Activated CD4-positive, alpha-beta T cell treated with anti-CD3 and anti-CD28 coated beads, Interleukin-2, amount 10 ng/mL, durations not matched to agents 7 days and 5 days (primary cell): ENCODE measurements at places on chromosomes 11 and 22. TPM values are rescaled to one million over a fixed set of nuclear protein-coding genes. Genes with fewer than 3 reads are reported as not detected.
A peak's percentile ranks its signal among the peaks of the same experiment; 100 is the strongest.

GRCh38 chr11:65424205-65425104, 1.9 kb downstream of the NEAT1 start:
- H3K27ac ChIP-seq: peak overlapping the region; percentile 97
- DNase-seq: peak; percentile 58

GRCh38 chr11:35131886-35132285, 7.1 kb upstream of the CD44 start:
- peaks cover 2% of the 10 kb centered on the region for H3K36me3 ChIP-seq
- H3K27me3 ChIP-seq: no peaks in the 10 kb centered on the region
- no peak overlapping the region for H3K4me3 ChIP-seq
- peaks cover 24% of the 10 kb centered on the region for H3K4me1 ChIP-seq
- DNase-seq: no peak

DNA sequence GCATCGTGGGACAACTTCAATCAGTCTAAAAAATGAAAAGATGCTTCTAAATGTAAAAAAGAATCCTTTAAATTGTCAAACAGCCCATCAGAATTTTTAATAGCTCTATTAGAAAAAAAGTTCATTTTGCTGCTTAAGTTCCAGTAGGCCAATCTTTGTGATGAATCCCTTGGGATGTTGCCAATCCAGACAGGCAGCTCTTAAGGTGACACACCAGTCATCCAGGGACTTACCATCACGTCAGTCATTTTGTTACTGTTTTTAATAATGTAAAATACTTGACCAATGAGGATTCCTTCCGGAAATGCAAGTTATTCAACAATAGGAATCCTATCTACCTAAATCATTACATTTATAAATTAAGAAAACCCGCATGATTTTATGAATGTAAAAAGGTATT, 47.8 kb upstream of the TMEM45B start:
- H3K27ac ChIP-seq: no peak overlapping the region
- DNase-seq: no peak
- no peak overlapping the region for H3K4me3 ChIP-seq
- H3K36me3 ChIP-seq: no peaks in the 10 kb centered on the region

DNA sequence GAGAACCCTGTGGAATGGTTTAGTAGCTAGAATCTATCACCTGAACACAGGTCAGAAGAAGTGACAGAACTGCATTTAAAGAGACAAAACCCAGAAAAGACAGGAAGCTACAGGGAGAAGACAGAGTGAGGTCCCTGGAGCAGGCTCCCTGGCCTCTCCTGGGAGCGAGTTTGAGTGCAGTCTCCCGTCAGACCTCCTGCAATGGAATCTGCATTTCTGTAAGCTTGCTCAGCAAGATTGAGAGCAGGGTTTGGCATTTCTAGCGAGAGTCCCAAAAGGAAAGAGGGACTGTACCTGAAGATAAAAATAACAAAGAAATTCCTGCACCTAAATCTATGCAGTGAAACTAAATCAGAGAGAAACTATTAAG, 74.2 kb downstream of the MORC2 start:
- peaks cover 21% of the 10 kb centered on the region for H3K4me1 ChIP-seq
- H3K27me3 ChIP-seq: no peaks in the 10 kb centered on the region
- H3K4me3 ChIP-seq: no peak overlapping the region
- peak overlapping the region; percentile 57 for H3K27ac ChIP-seq
- no peaks in the 10 kb centered on the region for H3K36me3 ChIP-seq

GRCh38 chr11:64611176-64611575, 20.2 kb downstream of the SLC22A12 start:
- H3K4me3 ChIP-seq: no peak overlapping the region
- no peaks in the 10 kb centered on the region for H3K36me3 ChIP-seq
- H3K4me1 ChIP-seq: peaks cover 14% of the 10 kb centered on the region
- H3K27me3 ChIP-seq: no peaks in the 10 kb centered on the region
- H3K27ac ChIP-seq: no peak overlapping the region

DNA sequence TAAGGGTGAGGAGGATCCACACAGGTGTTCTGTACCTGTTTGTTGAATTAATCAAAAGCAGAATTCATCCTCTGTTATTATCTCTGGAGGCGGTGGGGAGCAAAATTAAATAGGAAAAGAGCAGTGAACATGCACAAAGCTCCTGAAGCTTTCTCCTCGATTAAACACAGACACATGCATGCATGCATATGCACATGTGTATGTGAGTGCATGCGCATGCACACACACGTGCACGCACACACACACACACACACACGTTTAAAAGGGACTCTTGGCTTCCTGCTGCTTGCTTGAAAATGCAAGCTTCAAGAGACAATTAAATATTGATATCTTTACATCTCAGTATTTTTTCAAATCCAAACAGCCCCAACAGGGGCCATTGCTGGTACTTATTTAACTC, 462.1 kb downstream of the BUD13 start:
- no peak overlapping the region for H3K27ac ChIP-seq
- H3K4me1 ChIP-seq: no peaks in the 10 kb centered on the region
- H3K36me3 ChIP-seq: no peaks in the 10 kb centered on the region
- H3K27me3 ChIP-seq: peaks cover 2% of the 10 kb centered on the region
- DNase-seq: no peak

- H3K27me3 ChIP-seq: peaks cover 23% of the 10 kb centered on the region
- no peak for DNase-seq
Observed at GRCh38 chr11:63042596-63042995, 27.0 kb upstream of the SLC22A8 start.

DNA sequence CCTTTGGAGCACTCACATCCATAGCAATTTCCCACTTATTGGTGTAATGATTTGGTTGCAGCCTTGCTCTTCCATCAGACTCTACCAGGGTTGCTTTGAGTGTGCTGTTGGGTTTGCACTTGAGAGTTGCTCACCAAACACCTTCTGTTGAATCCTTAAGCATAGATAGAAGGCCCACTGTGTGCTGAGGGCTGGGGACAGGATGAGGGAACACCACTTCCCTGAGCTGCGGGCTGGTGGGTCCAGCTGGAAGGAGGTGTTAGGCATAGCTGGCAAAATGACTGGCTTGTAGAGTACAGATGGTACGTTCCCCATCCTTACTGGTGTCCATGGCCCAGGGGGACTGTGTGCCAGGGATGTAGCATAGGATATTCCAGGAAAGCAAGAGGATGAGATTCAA, 3.9 kb downstream of the PRDM11 start:
- H3K27me3 ChIP-seq: peaks cover 6% of the 10 kb centered on the region
- H3K36me3 ChIP-seq: no peaks in the 10 kb centered on the region
- no peak overlapping the region for H3K4me3 ChIP-seq
- H3K4me1 ChIP-seq: peaks cover 14% of the 10 kb centered on the region

DNA sequence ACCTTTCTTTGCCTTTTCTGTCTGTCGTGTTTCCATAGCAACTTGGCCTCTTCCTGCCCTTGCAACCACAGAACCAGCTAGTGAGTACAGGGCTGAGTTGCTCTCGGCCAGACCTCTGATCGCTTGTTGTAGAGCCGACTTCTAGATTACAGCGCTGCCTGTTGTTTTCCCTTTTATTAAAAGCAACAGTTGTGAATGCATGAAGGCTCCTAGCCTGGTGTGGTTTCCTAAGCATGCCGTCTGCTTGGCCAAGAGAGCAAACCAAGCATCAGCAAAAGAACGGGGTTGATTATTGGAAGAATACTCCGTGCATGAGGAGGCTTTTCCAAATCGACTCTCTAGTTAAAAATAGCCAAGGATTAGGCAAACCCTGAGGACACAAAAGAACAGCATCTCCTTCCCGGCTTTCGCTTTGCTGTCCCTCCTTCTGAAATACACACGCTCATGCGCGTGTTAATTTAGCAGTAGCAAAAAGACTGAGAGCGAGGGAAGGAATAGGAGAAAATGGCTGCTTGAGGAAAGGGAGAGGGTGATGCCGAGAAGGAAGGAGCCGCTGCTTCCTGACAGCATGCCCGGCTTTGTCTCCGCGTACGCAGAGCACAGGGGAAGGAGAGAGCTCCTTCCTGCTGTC, 71.5 kb upstream of the TTC12 start:
- no peaks in the 10 kb centered on the region for H3K36me3 ChIP-seq
- DNase-seq: peak; percentile 41
- H3K4me1 ChIP-seq: peaks cover 9% of the 10 kb centered on the region
- peaks cover 41% of the 10 kb centered on the region for H3K27me3 ChIP-seq
- H3K4me3 ChIP-seq: peak overlapping the region; percentile 46
- H3K27ac ChIP-seq: peak overlapping the region; percentile 7

GRCh38 chr11:77425346-77425745, 48.5 kb downstream of the PAK1 start:
- no peak for DNase-seq
- H3K27ac ChIP-seq: no peak overlapping the region
- H3K27me3 ChIP-seq: peaks cover 3% of the 10 kb centered on the region
- no peaks in the 10 kb centered on the region for H3K4me1 ChIP-seq
- H3K4me3 ChIP-seq: no peak overlapping the region
- no peaks in the 10 kb centered on the region for H3K36me3 ChIP-seq

DNA sequence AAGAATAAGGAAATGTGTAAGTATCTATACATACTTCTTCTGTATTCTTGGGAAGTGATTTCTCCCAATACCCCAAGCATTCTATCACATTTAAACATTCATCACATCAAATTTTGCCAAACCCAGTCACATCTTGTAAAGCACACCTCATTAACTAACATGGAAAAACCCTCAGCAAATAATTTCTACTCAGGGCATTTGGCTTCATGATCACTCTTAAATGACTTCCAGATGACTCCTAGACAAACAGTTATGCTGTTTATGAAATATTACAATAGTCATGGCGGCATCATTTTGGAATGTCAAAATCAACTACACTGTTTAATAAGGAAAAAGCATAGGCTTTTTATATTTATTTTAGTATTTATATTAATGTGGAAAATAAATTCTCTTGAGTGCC, 47.3 kb upstream of the CCDC34 start:
- H3K4me1 ChIP-seq: no peaks in the 10 kb centered on the region
- no peak overlapping the region for H3K27ac ChIP-seq
- H3K4me3 ChIP-seq: no peak overlapping the region
- no peaks in the 10 kb centered on the region for H3K36me3 ChIP-seq
- no peaks in the 10 kb centered on the region for H3K27me3 ChIP-seq
- no peak for DNase-seq

DNA sequence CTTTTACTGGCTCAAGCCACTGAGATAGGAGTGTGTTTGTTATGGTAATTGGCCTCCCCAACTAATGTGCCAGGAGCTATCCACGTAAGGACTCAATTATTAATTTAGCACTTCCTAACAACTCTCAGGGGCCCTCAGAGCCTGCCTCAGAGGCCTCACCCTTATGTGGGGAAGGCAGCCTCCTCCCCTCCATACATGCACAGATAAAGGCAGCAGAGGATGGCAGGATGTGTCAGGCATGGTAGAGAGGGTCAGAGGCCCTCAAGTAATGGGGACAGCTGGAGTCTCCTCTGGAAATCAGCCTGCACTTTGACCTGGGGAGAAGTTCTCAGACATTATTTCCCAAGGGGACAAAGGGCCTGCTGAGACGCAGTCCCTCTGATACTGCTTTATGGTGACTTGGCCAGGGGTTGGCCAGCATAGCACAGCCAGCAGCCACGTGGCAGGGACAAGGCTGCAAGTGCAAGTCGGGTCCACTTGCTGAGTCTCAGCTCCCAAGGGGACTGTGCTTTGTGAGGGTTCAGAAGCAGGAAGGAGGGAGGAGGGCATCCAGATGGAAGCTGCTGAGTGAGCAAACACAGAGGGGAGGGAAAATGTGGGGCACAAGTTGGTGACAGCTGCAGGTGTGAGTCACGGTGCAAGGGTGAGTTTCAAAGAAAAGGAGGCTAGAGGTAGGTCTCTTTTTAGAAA, 17.0 kb downstream of the MOGAT2 start:
- H3K27me3 ChIP-seq: peaks cover 13% of the 10 kb centered on the region
- no peaks in the 10 kb centered on the region for H3K36me3 ChIP-seq
- H3K4me1 ChIP-seq: no peaks in the 10 kb centered on the region
- no peak overlapping the region for H3K27ac ChIP-seq

DNA sequence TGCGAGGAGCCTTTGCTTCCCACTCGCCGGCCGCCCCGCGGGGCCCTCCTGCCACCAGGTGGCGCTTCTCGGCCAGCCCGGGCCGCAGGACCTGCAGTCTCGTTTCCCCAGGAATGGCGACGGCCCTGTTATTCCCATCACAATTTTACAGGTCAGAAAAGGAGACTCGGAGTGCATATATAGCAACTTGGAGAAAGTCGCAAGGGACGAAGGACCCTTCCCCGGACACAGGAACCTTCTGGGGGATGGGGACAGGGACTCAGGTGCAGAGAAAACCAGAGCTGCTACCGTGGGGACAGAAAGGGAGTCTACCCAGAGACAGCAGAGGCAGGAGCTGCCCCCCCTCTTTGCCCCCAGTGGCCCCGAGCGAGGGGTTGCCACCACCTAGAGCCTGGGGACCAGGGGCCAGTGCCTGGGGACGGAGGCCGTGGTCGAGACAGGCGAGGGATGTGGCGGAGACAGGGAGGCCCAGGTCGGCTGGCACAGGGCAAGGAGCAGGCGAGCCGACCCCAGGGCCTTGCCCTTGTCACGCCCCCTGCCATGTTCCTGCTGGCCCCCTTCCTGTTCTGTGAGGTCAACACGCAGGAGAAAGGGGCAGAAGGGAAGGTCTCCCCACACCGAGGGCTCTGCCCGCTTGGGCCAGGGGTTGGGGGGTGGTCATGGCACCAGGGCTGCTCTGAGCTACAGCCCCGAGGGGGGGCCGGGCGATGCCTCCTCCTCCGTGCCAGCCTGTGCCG, 3.5 kb upstream of the KRTAP5-6 start:
- peaks cover 19% of the 10 kb centered on the region for H3K27me3 ChIP-seq
- H3K4me3 ChIP-seq: peak overlapping the region; percentile 4
- H3K27ac ChIP-seq: no peak overlapping the region
- peaks cover 4% of the 10 kb centered on the region for H3K4me1 ChIP-seq

DNA sequence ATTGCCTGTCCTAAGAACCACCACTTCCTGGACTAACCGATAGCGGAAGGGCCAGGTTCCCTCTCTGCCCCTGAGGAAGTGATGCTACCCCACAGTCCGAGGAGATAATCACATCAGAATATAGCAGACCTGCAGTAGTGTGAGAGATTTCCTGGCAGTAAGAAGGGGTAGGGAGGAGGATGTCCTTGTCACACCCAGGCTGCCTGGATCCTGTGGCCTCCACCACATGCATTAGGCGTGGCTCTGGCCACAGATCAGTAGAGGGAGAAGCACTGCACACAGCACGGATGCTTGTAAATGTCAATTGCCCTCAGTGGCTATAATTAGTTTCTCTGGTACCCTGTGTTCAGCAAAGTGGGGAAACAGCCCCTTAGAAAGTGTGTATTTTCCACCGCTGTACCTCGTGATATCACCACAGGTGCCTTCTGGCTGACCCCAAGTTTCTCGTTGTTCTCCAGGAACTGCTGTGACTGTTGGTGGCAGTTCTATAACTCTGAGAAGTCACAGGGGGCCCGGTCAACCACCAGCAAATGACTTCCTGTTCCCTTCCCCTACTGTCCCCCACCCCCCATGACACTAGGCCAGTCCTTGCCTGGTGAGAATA, 61.8 kb downstream of the UBASH3B start:
- DNase-seq: peak; percentile 21
- no peaks in the 10 kb centered on the region for H3K36me3 ChIP-seq
- peaks cover 8% of the 10 kb centered on the region for H3K27me3 ChIP-seq

The MMP10 gene
- total RNA-seq: not detected

The HMOX1 gene
- 0.31 TPM for total RNA-seq

The TTC36 gene
- total RNA-seq: 1.8 TPM

The CCDC116 gene
- total RNA-seq: 0.42 TPM

The NRIP3 gene
- total RNA-seq: 0.62 TPM
